Activated effector memory CD4-positive, alpha-beta T cell treated with Interleukin-2 at 50 U/mL for 16 hours (primary cell): ENCODE measurements at places on chromosomes 1 and 21.

DNA sequence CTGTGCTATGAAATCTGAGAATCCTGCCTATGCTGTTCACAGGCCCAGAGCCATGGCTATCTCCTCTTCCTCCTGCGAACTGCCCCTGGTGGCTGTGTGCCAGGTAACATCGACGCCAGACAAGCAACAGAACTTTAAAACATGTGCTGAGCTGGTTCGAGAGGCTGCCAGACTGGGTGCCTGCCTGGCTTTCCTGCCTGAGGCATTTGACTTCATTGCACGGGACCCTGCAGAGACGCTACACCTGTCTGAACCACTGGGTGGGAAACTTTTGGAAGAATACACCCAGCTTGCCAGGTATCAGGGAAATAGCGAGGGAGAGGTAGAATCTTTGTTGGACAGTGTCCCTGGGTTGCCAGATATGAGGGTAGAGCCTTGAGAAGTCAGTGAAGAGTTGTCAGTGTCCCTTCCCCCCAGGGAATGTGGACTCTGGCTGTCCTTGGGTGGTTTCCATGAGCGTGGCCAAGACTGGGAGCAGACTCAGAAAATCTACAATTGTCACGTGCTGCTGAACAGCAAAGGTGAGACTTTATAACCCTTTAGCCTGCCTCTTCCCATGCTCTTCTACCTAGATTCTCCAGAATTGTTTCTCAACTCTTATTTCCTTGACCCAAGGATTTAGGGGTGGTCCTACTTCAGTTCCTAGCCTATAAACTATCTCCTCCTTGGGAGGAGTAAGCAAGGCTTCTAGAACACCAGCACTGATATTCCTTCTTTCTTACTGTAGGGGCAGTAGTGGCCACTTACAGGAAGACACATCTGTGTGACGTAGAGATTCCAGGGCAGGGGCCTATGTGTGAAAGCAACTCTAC is 1.4 kb downstream of the NIT1 start:
- DNase-seq, result no peak

GRCh38 chr1:200512191-200512590 is 102.4 kb upstream of the ZNF281 start:
- DNase-seq, result no peak

DNA sequence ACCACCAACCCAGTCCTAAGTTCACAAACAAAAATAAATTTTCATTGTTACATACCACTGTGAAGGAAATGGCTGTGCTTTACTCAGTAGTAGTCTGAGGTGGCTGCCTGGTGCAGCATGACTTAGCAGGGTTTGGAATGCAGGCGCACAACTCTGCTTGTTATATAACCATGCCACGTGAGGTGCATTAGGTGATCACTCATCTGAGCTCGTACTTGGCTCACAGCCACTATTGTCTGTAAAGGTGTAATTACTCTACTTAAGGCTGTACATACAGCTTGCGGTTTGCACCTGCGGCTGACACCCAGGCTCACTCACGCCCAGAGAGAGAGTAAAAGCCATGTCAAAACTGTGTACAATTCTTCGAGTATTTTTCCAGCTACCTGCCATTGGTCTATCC is 599.4 kb downstream of the LTN1 start:
- DNase-seq, result no peak

- DNase-seq, result no peak
These were observed 44.5 kb upstream of the DARS2 start for GRCh38 chr1:173779936-173780335.

DNA sequence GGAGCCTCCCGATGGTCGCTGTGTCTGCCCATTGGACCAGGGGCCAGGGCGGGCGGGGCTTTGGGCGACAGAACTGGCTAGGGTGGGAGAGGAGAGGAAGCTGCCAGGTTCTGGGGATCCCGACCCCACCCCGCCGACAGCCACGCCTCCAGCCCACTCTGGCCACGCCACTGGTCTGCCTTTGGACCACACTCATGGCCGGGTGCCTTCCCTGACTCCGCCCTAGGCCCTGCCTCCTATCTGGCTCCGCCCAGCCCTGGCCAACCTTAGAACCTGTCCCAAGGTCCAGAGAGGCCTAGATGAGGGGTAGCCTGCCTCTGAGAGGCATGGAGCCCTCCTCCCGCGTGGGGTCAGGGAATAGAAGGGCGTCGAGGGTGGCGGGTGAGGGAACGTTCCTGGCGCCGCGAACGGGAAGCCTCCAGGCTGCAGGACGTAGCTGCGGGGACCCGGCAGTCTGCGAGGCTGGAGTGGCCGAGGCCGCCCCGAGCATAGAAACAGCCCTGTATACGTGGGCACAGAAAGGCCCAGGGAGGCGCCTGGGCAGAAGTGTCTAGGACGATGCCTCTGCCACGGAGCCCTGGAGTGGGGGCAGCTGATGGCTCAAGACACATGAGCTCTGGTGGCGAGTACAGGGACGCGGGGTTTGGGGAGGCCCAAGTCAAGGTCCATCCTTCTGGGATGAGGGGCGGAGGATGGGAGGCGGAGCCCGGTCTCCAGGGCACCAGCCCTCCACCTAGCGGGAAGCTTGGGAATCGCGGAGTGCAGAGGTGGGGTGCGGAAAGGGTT is 11.5 kb upstream of the COL16A1 start:
- DNase-seq, result no peak

- peak; percentile 89 for DNase-seq
These were observed 60.2 kb upstream of the ID3 start for GRCh38 chr1:23619299-23620188.
